Activated CD8-positive, alpha-beta T cell treated with anti-CD3 and anti-CD28 coated beads, Interleukin-2, amount 10 ng/mL, durations not matched to agents 7 days and 5 days (primary cell): ENCODE measurements at places on chromosomes 13 and 19.

GRCh38 chr19:49855277-49855675, 4.3 kb downstream of the PTOV1 start:
- H3K36me3 ChIP-seq = peaks cover 12% of the 10 kb centered on the region
- H3K27ac ChIP-seq = no peak overlapping the region

- no peak for DNase-seq
- H3K27ac ChIP-seq = no peak overlapping the region
- H3K4me3 ChIP-seq = no peak overlapping the region
- H3K36me3 ChIP-seq = no peaks in the 10 kb centered on the region
Observed at GRCh38 chr13:24744247-24744646, 19.7 kb upstream of the RNF17 start.

DNA sequence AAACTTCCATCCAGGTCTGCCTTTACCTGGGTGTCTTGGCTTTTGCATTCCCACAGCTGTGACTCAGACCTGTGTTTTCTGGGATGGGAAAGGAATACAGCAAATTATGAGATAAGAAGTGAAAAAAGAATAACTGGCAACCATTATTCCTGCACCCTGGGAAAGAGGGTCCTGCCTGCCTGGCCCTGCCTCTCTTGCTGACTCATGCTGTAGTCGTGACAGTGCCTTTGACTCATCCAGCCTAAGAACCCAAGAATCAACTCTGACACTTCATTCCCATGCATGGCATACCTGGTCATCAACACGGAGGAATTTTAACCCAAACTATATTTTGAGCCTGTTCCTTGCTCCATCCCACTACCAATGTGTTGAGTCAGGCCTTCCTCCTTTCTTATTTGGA, 185.4 kb upstream of the SERP2 start:
- no peak overlapping the region for H3K4me3 ChIP-seq
- no peaks in the 10 kb centered on the region for H3K36me3 ChIP-seq
- peaks cover 10% of the 10 kb centered on the region for H3K4me1 ChIP-seq
- peaks cover 33% of the 10 kb centered on the region for H3K27me3 ChIP-seq
- no peak for DNase-seq

GRCh38 chr19:11130824-11131455, 24.6 kb downstream of the SPC24 start:
- no peak overlapping the region for H3K4me3 ChIP-seq
- H3K36me3 ChIP-seq = peaks cover 57% of the 10 kb centered on the region
- peak; percentile 74 for DNase-seq

GRCh38 chr13:103762523-103762922, 696.3 kb upstream of the SLC10A2 start:
- no peaks in the 10 kb centered on the region for H3K4me1 ChIP-seq
- H3K36me3 ChIP-seq = no peaks in the 10 kb centered on the region
- DNase-seq = no peak

DNA sequence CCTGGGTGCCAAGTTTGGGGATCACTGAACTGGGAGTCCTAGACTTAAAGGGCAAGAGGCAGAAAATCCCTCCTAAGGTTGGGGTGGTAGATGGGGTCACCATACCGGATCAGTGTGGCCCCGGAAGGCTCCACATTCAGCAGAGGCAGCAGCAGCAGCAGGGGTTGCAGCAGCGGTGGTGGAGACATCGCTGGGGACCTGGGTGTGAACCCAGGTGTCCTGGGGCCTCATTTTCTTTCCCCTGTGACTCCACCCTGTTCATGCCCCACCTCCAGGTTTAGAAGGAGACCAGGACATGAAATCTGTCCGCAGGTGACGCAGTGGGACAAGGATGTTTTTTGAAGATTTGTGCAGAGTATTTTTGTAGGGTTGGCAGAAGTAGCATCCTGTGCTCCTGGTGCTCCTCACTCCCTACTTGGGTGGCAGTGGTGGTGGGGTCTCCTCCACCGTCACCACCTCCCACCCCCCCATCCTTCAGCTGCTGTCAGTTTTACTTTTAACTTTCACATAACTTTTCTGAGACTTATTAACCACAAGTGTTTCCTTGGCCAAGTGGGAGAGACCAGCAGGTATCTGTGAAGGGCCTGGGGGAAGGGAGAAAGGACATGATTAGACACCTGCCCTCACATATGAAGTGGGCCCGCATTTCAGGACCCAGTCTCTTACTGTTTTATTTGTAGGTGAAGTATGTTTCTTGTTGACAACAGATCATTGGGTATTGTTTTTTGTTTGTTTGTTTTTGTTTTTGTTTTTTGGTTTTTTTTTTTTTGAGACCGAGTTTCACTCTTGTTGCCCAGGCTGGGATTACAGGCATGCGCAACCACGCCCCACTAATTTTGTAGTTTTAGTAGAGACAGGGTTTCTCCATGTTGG, at the start of gene NAPSA:
NAPSA (minus strand) TSS at position 206 of the 873 bp plus-strand sequence; CDS start at position 188, 18 bp downstream.
- H3K4me3 ChIP-seq = peak within 1 kb of the TSS; percentile 52
- H3K27ac ChIP-seq = peak within 1 kb of the TSS; percentile 80
- no peaks in the 10 kb centered on the region for H3K27me3 ChIP-seq
- peaks cover 63% of the 10 kb centered on the region for H3K4me1 ChIP-seq
- H3K36me3 ChIP-seq = peaks cover 6% of the 10 kb centered on the region
- DNase-seq = no peak

- peaks cover 21% of the 10 kb centered on the region for H3K27me3 ChIP-seq
- H3K4me1 ChIP-seq = peaks cover 27% of the 10 kb centered on the region
- H3K36me3 ChIP-seq = no peaks in the 10 kb centered on the region
- H3K27ac ChIP-seq = no peak overlapping the region
- no peak overlapping the region for H3K4me3 ChIP-seq
- DNase-seq = no peak
Observed at GRCh38 chr13:44439452-44440024, 65.9 kb downstream of the SERP2 start.

GRCh38 chr13:35549481-35549880, 73.0 kb upstream of the MAB21L1 start:
- H3K4me3 ChIP-seq = no peak overlapping the region
- H3K27ac ChIP-seq = no peak overlapping the region
- no peak for DNase-seq
- no peaks in the 10 kb centered on the region for H3K27me3 ChIP-seq
- H3K4me1 ChIP-seq = no peaks in the 10 kb centered on the region

DNA sequence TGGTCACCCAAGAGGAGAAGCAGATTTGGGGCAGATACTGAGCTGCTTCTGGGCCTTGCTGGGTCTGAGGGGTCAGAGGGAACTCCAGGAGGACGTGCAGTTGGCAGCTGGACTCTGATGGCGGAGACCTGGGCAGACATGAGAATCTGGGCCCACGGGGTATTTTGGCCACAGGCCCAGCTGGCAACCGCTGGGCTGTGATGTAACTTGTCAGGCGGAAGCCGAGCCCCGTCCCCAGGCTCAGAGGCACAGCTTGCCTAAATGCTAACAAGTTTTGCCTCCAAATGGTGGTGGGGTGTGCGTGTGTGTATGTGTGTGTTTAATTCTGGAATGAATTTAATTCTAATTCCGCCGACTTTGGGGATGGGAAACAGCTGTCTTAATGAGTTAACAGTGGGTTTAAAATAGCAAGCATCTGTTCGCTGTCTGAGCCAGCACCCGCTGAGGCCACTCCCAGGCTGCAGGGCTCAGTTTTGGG, 11.6 kb downstream of the ZNRF4 start:
- DNase-seq = no peak
- no peaks in the 10 kb centered on the region for H3K27me3 ChIP-seq
- no peak overlapping the region for H3K27ac ChIP-seq
- no peaks in the 10 kb centered on the region for H3K4me1 ChIP-seq
- H3K4me3 ChIP-seq = no peak overlapping the region

DNA sequence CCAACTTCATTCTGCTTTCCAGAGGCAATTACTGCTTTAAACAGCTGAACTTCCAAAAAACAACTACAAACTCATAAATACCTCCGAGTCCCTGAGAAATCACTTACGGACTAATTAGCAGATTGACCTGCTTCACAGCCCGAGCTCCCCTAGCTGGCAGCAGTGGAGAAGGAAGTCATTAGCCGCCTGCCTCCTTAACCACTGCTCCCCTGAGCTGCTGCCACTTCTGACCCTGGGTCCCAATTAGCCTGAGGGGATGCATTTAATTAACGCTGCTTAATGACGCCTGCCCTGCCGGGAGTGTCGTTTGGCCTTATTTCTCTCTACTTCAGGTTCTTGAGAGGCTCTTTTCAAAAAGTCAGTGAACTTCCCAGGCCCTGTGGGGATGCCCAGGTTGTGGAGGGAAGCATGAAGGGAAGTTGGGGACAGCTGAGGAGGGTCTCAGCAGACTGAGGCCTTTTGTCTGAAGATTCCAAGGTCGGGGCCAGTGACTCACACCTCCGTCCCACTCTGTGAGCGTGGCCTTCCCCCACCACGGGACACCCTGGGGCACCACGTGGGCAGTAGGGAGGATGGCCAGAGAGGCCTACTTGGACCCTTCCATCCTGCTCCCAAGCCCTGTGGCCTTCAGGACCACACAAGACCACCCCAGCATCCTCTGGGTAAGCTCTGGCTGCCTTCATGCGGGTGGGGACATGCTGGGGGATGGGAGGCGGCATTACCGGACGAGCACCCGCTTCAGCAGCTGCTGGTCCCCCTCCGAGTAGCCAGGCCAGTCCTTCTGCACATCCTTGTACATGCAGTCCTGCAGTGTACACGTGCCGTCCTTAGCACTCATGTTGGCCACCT, 19.8 kb upstream of the ISYNA1 start:
- H3K27ac ChIP-seq = no peak overlapping the region
- no peak for DNase-seq
- H3K4me3 ChIP-seq = no peak overlapping the region
- peaks cover 17% of the 10 kb centered on the region for H3K36me3 ChIP-seq

DNA sequence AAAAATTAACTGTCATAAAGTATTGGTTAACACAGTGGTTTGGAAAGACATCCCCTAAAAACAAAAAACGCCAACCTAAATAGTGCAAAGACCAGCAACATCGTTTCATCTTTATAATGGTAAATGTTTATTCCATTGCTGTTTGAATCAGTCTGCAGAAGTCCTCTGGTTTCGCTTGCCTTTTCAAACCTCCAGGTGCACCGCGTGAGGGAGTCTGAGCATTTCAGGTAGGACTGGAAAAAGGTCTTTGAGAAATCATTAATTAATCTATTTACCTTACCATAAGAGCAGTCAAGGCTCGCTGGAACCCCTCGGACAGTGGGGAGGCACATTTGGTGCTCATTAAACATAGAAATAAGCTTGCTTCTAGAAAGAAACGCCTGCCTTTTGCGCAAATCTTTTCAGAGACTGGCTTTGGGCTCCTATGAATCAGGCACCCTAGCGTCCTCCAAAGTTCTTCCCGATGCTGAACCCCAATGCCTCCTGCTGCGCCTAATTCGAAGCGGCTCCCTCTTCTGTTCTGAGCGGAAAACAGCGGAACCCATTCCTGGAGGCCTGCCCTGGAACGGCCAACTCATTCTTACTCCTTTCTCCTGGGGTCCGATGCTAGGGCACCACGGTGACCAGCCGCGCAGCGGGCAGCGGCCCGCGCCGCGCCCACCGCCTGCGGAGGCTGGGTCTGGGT, 951 bp upstream of the MTUS2 start:
- peak overlapping the region; percentile 18 for H3K4me3 ChIP-seq
- no peak overlapping the region for H3K27ac ChIP-seq
- H3K27me3 ChIP-seq = peaks cover 46% of the 10 kb centered on the region
- no peak for DNase-seq
- H3K36me3 ChIP-seq = no peaks in the 10 kb centered on the region
- peaks cover 4% of the 10 kb centered on the region for H3K4me1 ChIP-seq

- H3K36me3 ChIP-seq = peaks cover 15% of the 10 kb centered on the region
- DNase-seq = no peak
- H3K4me1 ChIP-seq = peaks cover 24% of the 10 kb centered on the region
- no peak overlapping the region for H3K4me3 ChIP-seq
Observed at GRCh38 chr13:100130092-100130491, 41.2 kb downstream of the PCCA start.

DNA sequence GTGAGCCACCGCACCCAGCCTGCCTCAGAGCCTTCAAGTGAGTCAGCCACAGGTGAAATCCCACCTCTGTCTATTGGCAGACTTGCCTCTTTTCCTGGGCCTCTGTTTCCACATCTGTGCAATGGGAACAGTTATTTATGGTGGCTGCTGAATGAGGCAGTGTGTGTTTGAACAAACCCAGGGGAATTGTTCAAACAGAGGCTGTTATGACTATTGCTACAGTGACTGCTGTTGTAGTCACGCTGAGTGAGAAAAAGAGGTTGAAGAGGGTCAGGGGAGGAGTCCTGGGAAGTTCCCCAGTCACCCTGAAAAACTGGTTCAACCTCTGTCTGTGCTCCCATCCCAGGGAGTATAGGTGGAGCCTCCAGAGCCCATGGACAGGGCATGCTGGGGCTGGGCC, at the start of gene CEACAM19:
CEACAM19 (plus strand) TSS at position 83 of the 400 bp plus-strand sequence. CDS start 450 bp downstream, outside the sequence.
- H3K36me3 ChIP-seq = no peaks in the 10 kb centered on the region
- no peaks in the 10 kb centered on the region for H3K27me3 ChIP-seq
- H3K4me1 ChIP-seq = no peaks in the 10 kb centered on the region
- H3K27ac ChIP-seq = no peak within 1 kb of the TSS
- no peak for DNase-seq

DNA sequence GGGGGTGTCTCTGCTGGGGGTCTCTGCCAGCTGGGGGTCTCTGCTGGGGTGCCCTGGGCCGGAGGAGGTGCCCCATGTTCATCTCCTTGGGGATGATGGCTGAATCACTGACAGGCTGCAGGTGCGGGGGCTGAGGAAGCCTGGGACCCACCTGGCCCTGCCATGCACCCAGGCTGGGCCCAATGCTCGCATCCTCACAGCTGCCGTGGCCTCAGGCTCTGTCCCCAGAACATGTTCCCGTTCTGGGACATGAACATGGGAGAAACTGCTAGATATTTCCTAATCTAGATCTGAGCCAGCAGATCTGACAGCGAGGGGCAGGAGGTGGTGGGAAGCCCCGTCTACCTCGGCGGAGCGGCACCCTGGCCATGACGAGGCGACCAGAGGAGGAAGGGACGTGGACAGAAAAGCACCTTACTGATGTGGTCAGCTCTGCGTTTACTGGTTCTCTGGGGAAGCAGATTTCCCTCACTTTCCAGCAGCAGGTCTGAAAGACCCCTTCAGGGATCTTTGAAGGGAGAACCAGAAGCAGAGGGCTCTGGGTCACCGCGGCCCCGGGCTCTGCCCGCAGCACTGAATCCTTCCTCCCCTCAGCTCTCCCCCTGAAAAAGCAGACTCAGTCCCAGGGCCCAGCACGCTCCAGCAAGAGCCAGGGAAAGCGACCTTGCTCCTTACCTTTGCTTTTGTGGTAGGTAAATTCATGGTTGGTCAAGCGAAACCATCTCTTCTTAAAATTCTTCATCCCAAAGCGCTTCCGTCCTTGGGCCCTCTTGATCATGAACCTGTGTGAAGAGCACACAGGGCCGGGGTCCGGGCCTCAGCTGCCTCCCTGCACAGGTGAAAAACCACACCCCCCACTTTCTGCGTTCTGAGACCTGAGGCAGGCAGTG, 26.5 kb upstream of the C13orf46 start:
- H3K36me3 ChIP-seq = peaks cover 2% of the 10 kb centered on the region
- DNase-seq = no peak
- H3K27me3 ChIP-seq = no peaks in the 10 kb centered on the region
- H3K4me3 ChIP-seq = no peak overlapping the region
- no peaks in the 10 kb centered on the region for H3K4me1 ChIP-seq

DNA sequence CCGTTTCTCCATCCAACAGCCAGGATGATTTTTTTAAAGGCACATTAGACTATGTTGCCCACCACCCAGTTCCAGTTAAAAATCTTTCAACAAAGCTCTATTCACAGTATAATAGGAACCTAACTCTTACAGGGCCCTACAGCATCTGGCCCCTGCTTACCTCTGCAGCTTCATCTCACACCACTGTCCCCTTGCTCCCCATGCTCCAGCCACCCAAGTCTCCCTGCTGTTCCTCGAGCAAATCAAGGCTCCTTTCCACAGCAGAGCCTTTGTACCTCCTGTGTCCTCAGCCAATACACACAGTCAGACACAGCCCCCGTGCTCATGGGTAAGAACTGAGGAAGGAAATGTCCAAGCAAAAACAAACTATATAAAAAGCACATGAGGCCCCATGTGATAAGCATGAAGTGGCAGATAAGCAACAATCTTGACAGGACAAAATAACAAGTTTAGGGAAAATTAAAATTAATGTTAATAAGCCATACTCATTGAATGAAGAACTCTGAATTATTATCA, 67.5 kb downstream of the TSC22D1 start:
- H3K4me3 ChIP-seq = no peak overlapping the region
- no peaks in the 10 kb centered on the region for H3K27me3 ChIP-seq
- no peaks in the 10 kb centered on the region for H3K4me1 ChIP-seq
- peaks cover 2% of the 10 kb centered on the region for H3K36me3 ChIP-seq
